Bladder microvascular endothelial cell (primary cell): ENCODE measurements at places on chromosomes 6 and 20. TPM values are rescaled to one million over a fixed set of nuclear protein-coding genes. Genes with fewer than 3 reads are reported as not detected.

CCM2L gene
- total RNA-seq = 20.6 and 27.3 TPM in 2 replicates

TP53TG5 gene
- not detected in 2 replicates for total RNA-seq

RIMS1 gene
- 0.49 and 37.8 TPM in 2 replicates for total RNA-seq

BHLHE23 gene
- not detected in 2 replicates for total RNA-seq

SLC17A2 gene
- total RNA-seq = not detected in 2 replicates
